ENCODE measurements at places on chromosomes 16 and 17.

GRCh38 chr17:48997827-48998586 is 822 bp downstream of the IGF2BP1 start:
- DNase-seq: no peak

DNA sequence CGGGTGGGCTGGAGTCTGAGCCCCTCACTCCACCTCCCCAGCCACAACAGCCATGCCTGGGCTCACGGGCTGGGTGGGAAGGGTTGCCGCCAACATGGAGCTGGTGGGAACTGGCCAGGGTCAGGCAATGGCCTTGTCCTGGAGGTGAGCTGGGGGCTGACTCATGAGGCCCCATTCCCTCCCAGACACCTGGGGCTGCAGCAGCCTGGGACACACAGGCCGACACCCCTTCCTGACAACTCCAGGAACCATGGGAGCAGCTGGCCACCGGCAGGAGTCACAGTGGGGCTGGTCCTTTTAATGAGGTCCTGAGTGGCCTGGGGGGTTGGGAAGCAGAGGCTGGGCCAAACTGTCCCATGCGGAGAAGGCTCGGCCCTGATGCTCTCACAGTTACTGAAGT is 12.2 kb downstream of the DBNDD1 start:
- no peak for DNase-seq

GRCh38 chr17:20896153-20896649 is 146.6 kb downstream of the USP22 start:
- no peak for DNase-seq

- peak; percentile 56 for DNase-seq
Measured at GRCh38 chr17:48162946-48163506, 55.5 kb downstream of the SNX11 start.

DNA sequence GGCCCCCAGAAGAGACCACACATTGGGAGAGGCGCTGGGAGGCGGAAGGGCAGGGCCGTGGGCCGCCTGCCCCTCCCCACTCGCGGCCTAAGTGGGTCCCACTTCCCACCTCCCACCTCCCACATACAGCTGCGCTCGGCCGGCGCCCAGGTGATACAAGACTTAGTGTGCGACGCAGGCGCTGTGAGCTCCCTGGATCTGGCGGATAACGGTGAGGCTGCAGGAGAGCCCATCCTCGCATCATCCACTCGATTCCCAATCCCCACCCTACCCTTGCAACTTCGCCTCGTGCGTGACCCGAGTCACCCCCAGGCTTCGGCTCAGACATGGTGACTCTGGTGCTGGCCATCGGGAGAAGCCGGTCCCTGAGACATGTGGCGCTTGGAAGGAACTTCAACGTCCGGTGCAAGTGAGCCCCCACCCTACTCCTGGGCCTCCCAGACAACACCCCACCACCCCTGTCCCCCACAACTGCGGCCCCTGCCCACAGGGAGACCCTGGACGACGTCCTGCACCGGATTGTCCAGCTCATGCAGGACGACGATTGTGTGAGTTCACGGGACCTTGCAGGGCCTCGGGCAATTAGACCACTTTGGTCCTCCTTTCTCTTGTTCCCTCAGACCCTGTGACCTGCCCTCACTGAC is 3.9 kb downstream of the CARMIL2 start:
- no peak for DNase-seq

DNA sequence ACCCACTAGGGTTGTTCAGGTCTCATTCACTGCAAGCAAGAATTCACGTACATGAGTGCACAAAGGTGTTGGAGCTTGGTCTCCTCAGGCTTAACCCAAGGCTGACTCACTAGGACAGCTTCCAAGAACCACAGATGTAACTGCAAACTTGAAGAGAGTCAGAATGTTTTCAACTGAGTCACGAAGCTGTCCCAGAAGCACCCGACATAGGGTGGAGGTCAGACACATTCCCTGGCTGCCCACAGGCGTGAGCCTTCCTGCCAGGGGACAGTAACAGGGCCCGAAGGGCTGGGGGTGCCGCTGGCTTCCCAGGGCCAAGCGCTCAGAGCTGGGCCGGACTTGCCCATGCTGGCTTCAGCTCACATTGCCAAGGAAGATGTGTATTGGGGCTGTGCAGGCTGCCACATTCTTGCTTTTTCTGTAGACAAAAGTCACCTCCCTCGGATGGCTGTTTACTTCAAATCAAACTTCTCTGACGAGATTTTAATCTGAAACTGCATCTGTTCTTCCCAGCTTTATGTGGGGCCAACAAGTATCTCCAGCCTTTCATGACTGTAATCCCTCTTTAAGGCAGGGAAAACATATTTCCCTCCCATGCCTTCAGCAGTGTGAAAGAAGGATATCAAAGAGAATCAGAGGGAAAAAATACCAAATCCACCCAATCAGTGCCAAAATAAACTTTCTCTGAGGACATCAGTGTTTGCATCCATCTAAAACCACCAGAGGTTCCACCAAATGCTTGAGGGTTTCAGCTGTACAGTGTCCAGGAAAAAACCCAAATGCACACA is 14.3 kb downstream of the CMTM3 start:
- DNase-seq: no peak

DNA sequence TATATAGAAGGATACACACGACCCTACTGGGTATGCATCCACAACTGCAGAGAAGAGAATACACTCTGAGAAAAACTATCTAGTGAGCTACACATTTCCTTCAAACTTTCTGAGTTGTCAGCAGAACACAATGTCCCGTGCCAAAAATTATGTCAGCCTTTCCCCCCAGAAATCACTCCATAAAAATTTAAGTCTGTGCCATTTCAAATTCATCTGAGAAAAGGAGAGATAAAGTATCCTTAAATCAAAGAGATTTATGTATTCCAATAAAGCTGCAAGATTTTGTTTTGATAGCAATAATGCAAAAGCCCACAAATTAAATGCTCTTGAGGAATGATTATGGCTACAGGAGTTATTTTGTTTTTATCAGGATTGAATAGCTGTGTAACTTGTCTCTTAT is 760.1 kb downstream of the CDH11 start:
- DNase-seq: no peak

DNA sequence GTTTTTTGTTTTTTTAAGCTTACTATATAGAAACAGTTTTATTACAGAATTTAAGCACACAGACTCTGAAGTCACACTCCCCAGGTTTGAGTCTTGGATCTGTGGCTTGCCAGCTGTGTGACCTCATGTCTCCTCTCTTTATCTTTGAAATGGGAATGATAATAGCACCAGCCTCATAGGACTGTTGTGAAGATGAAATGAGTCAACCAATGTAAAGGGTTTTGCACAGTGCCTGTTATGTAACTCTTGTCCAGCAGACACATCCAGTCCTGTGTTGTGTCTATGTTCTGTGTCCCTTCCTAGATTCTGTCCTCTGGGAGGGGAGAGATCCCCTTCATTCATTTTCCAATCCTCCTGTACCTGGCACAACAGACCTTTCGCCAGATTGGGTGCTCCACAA is 3.1 kb upstream of the CPD start:
- DNase-seq: no peak

DNA sequence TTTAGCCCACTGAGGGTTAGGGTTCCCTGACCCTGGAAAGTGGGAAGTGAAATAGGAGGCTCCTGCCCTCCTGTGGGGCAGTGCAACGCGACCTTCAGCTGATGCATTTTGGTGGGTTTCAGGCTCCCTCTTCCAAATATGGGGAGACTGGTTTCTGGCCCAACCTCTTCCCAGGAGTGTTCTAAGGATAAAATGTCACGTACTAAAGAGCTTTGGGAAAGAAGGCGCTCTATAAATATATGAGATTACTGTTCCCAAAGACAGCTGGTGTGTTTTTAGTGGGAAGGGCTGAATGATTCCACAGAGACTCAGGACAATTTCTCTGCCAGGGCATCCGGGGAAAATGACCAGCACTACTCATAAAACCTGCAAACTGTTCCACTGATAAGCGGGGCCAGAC is 9.8 kb downstream of the SLC35B1 start:
- DNase-seq: no peak

GRCh38 chr17:3213587-3213986 is 6.1 kb downstream of the OR1A1 start:
- no peak for DNase-seq

DNA sequence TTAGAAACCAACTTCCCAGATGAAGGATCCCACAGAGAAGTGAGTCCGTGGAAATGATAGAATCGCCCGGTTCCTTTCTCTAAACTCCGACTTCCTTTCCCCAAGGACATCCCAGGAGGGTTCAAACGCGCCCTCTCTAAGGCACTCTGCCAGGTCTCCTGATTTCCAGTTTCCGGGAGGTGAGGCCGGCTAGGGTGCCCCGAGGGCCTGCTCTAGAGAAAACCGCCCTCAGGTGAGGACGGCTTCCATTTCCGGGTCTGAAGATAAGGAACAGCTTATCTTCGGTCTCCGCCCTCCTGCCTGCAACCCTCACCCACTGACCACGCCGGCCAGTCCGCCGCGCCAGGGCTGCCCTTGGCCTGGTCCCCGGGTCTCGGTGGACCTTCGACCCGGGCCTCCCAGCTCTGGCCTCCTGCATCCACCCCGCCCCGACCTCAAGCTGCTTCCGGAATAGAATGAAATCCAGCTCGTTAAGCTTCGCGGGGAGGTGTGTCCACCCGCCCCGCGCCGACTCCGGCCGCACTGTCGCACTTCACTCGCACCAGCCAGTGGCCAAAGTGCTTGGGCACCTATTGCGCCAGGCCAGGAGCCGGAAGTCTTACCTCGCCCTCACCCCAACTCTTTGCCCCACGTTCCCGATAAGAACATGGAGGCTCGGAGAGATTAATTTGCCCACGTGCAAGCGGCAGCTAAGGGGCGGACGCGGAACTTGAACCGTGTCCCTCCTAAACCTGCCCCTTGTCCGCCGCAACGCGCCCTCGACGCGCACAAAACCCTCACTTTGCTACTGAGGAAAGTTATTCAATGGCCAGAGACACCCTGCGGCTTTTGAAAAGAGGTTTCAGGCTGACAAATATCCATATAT is 836 bp upstream of the MMP15 start:
- DNase-seq: peak; percentile 92

DNA sequence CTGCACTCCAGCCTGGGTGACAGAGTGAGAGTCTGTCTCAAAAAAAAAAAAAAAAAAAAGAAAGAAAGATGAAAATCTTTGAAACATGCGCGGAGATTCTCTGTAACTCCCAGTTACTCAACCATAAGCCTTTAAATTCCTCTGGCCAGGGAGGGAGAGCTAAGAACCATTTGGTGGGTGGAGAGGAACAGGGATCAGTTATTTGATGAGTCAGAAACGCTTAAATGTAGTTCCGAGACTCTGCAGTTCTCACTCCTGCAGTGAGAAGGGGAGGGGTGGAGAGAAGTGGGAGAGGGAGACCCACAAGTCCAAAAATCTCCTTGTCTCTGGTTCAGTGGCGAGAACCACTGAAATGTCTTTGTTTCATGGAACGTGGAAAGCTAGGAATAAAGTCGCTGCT is 266.7 kb downstream of the SOX9 start:
- DNase-seq: peak; percentile 39

DNA sequence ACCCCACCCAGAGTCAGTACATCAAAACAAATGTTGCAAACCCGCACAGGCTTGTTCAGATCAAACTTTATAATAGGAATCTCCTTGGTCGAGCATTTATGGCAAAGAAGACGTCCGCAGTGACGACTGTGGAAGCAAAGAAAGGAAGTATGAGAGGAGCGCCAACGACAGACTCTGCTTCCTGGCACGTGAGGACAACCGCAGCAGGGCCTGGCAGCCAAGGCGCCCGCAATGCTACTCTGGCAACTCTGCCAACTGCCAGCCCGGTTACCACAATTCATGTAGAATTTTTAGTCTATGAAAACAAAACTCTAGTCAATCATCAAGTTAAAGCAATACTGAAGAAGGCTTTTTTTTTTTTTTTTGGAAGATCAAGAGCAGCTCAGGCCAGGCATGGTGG is 24.8 kb downstream of the CYB5D2 start:
- no peak for DNase-seq

DNA sequence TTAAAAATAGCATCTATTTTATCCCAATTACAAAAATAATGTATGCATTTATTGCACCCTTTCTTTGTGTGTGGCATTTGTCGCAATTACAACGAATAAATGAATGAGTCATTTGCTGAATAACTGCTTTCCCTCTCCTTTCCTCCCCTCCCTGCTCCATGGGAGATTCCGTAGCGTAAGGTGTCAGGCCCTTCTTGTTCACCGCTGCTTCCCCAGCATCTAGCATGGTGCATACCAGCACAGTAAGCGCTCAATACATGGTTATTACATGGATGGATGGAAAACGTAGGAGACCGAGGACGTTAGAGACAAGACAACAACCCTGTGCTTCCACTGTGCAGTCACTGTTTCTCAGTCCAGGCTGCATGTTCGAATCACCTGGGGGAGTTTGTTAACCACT is 336.0 kb upstream of the EEF2KMT start:
- DNase-seq: no peak

DNA sequence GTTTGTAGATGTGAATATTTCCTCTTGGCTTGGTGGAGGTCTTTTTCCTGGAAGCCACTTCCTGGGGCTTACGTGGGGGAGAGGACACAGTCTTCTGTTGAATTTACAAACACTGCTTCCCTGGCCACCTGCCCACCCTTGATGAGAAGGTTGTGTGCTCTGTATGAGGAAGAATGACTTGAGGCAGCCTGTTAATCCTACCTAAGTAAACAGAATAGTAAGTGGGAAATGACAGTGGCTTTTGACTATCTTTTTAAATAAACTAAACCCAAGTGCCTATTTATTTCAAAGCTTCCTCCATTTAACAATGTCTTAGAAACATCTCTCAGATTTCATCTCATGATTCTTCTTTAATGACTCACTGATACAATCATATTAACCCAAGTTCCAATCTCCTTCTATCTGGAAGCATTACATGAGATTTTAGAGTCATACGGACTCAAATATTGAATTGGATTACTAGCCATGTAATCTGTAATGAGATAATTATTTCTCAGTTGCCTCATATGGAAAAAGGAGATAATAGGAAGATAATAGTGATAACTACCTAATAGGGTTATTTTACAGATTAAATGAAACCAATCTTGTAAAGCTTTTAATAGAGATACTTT is 96.6 kb upstream of the SMIM36 start:
- DNase-seq: no peak

All from HepG2 (cell line).